ENCODE measurements at places on chromosomes 7 and 10.

DNA sequence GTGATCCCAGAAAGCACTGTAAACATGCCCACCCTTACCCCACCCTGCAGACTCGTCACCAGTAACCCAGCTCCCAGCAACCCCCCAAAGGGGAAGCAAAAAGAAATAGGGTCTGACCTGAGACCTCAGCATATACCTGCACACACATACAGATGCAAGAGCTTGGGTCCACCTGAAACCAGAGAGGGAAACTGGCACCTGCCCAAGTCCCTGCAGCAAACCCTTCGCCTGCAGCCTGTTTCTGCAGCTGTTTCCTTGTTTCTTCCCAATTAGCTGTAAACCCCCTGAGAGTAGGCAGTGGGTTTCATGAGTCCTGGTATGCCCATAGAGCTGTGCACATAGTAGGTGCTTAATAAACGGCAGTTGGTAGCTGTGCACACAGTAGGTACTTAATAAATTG, 140.5 kb downstream of the FGFR2 start:
- DNase-seq: no peak

DNA sequence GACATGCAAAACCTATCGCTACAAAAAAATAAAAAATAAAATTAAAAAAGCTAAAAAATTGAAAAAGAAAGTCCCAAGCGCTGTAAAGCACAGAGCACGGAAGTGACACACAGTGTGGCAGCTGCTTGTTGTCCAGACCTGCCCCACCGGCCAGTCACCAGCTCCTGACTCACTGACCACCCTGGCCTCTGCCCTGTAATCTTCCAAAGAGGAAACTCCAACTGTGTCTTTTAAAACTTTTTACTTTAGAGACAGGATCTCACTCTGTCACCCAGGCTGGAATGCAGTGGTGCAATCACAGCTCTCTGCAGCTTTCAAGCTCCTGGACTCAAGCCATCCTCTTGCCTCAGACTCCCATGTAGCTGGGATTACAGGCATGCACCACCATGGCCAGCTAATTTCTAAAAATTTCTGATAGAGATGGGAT, 23.6 kb downstream of the GNA12 start:
- peak; percentile 96 for DNase-seq

DNA sequence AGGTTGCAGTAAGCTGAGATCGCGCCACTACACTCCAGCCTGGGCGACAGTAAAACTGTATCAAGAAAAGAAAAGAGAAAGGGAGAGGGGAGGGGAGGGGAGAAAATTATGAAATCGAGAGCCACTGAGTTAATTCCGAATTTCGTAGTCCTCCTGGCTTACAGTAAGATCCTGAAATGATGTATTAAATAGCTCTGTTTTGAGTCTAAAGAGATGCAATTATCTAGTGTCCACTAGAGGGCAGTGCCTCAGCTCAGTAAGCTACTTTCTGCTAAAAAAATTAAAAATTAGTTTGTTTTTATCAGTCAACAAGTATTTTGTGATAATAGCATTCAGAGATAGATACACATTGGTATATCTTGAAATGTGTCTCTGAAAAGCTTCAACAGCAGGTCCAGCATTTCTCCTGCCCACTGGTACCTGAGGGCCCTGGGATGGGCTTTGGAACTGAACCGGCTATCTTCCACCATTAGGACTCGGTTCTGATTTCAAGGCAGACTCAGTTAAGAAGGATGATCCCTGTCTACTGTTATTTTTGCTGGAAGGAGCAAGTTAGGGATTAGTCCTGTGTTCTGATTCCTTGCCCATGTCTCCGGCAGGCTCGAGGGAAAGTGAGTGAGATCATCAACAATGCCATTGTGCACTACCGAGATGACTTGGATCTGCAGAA, 19.5 kb downstream of the TSPAN33 start:
- DNase-seq: peak; percentile 44

GRCh38 chr7:128207609-128208008, 33.5 kb upstream of the LEP start:
- no peak for DNase-seq

GRCh38 chr10:6669269-6669859, 89.3 kb upstream of the PRKCQ start:
- peak; percentile 64 for DNase-seq

- no peak for DNase-seq
These were observed 26.3 kb downstream of the FIGNL1 start for GRCh38 chr7:50423860-50424259.

GRCh38 chr10:28678687-28679457, 1.6 kb downstream of the BAMBI start:
- DNase-seq: peak; percentile 35
